ENCODE measurements at places on chromosomes 5 and 9.

DNA sequence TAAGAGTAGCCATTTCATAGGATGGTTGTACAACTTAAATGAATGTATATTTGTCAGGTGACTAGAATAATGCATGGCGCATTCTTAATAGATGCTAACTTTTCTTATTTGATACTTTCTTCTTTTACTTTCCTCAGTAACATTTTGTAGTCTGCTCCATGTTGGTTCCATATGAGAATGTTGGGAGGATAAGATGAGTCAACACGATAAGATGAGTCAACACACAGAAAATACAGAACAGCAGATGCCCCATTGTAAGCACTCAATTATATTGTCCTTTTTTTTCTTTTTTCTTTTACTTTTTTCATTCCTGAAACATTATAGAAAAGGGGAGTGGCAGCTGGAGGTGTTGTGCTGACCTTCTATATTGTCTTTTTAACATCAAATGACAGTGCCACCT lies 92.3 kb upstream of the SPATA31C2 start:
- no peak for DNase-seq

GRCh38 chr9:109861499-109861898 lies 81.5 kb downstream of the PALM2AKAP2 start:
- DNase-seq = no peak

DNA sequence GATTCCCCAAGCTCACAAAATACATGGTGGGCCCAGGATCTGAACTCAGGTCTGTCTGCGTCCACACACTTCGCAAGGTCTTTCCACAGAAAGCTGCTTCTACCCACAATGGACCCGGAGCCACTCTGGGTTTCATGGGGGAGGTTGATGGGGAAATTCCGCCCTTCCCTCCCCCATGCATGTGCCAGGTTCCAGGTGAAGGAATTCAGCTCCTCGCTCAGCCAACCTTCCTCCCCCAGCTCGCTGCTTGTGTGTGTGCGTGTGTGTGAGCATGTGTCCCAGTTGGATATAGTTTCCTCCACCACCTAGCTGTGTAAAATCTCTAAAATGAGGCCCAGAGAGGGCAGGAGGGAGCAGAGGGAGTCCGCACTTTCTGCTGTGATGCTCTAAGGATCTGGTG lies 1.0 kb downstream of the PTGS1 start:
- no peak for DNase-seq

DNA sequence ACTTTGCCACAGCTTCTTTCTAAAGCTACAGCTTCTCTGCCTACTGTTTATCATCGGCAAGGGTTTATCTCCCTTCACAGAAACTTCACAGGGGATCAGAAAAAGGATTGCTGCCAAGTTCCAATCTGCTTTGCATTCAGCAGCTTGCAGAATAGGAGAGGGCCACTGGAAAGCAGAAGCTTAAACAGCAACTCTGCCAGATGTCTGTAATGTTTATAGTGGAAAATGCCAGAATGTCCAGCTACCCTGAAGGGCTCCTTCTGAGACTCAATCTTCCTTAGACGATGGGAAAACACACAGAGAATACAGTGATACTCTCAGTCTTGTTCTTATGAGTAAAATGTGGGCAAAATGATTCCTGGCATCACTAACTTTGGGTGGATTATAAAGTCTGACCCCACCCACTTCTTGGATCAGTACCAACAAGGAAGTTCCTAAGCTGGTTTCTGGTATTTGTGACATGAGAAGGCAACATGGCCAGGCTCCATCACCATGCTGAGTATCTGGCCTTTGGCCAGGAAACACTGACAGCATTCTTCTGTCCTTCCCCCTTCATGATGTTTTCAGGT lies 19.0 kb downstream of the STOM start:
- peak; percentile 89 for DNase-seq

GRCh38 chr9:130989891-130990290 lies 19.1 kb upstream of the LAMC3 start:
- no peak for DNase-seq
